ENCODE measurements at places on chromosomes 13 and 19. TPM values are rescaled to one million over a fixed set of nuclear protein-coding genes. Genes with fewer than 3 reads are reported as not detected.

DNA sequence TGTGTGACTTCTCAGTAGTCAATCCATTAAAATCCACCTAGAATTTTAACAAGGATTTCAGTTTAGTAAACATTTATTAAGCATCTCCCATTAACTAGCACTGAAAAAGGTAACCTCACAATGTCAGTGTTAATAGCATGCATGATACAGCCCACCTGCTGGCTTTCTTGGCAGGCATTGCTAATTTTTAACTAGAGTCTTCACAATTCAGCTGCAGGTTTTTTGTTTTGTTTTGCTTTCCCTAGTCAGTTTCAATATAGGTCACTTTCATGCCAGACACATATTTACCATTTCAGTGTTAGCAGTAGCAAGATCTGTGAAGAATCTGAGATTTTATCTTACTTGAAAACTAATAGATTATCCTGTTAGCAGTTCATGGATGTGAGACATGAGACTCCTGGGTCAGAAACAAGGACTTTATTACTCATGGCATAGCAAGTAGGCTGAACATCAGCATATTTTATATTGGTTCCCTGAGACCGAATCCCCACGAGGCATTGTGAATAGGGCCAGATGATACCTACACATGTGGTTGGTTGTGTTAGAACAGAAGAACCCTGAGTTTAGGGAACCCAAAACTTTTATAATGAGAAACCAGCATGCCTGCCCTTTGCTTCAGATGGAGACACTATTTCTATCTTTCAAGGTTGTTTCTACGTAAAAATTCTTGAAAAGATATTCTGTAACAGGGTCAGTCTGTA is 198.0 kb upstream of the HTR2A start:
- no peak for DNase-seq

Gene ZNF358
- 9.3 TPM for total RNA-seq

Gene PTH2
- 0.60 TPM for total RNA-seq

DNA sequence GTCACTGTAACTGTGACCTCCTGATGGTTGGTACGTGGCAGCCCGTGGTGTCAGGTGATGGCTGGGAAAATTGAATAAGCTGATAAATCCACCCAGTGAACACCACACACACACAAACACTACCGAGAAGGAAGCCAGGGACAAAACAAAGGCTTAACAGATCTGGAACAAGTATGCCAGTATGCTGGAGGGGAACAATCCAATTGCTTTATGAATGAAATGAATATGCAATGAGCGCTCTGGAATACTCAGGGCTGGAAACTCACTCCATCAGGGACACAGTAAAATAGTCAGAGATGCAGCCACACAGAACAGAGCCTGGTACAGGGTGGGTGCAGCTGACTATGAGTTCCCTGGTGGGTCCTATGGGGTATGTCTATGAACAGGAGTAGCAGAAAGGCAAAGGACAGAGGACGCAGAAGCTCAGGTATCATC is 16.7 kb downstream of the TMTC4 start:
- no peak for DNase-seq

Data from K562 (cell line).